ENCODE measurements at places on chromosomes 3 and 15.

GRCh38 chr15:81221449-81221848 is 24.8 kb downstream of the IL16 start:
- DNase-seq: no peak

- DNase-seq: no peak
Measured at GRCh38 chr3:146325170-146325569, 74.3 kb upstream of the PLSCR4 start.

- DNase-seq: no peak
Measured at GRCh38 chr15:69747193-69747592, 294.6 kb downstream of the RPLP1 start.

- no peak for DNase-seq
Measured at GRCh38 chr3:40871394-40871793, 327.9 kb upstream of the CTNNB1 start.

DNA sequence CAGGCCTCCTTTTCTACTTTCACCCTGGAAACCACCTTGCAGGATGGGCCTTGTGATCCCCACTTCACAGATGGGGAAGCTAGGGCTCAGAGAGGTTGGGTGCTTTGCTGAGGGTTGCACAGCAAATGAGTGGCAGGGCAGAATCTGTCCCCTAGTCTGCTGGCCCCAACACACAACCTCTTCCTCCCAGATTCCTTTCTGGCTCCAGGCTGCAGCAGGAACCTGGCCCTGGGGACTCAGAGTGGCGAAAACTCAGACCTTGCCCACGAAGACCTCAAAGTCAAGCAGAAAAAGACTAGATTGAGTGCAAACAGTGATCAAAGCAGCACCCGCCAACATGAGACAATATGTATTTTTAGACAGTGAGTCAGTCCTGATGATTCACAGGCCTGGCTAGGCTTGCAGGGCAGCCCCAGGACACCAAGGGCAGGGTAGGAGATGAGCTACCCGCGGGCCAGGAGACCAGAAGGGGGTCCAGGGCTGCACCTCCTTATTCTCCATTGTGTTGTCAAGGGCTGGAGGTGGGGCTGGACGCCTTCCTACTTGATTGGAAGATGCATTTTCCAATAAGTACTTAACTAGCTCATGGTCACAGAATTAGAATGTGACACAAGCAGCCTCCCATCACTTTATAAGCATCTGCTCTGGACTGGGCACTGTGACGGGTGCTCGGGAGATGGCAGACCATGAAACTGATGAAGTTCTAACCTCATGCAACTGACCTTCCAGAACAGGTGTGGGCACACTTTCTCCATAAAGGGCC is 23.9 kb downstream of the GOLGA6L2 start:
- DNase-seq: no peak

DNA sequence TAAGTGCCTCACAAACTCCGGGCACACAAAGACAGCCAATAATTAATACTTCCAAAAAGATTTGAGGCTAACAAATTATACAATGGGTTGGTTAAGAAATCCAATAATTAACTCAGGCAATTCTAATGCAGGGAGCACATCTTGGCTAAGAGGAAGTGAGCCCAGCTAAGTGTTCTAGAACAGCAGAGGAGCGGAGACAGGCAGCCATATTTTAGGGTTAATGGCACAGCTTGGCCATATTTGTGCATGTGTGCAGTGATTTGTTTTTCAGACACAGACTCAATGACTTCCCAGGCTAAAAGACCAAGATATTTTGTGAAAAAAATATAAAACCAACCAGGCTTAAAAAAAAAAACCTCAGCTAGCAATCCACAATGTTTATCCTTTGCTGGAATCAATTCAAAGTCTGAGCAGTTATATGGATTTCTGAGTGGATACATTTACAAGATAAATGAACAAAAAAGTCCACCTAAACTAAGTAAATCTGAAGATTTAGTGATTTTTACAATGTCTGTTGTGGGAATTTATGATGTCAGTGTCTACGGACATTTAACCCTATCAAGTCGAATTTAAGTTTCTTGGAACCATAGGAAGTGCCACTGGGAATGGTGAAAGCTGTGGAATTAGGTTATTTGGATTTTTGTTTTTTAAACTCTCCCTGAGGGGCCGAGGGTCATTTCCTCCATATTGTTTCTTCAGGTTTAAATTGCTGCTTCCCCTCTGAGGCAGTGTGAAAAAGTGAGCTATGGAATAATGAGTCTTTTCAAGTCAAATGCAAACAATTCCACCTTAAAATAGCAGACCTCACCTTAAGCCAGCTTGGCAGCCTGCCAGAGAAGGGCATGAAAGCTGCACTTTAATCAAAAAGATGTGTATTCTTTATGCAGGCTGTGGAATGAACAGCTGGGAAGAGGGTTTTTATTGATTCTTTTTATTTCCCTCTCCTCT is 413.7 kb upstream of the TBL1XR1 start:
- DNase-seq: peak; percentile 36

- DNase-seq: no peak
Measured at GRCh38 chr3:101941318-101942040, 92.2 kb downstream of the NFKBIZ start.

Data from activated CD8-positive, alpha-beta memory T cell treated with anti-CD3 and anti-CD28 coated beads, Interleukin-2, amount 50 U/mL, for 4 hours (primary cell).